ENCODE measurements at places on chromosomes 11 and 22.
A peak's percentile ranks its signal among the peaks of the same experiment; 100 is the strongest.

GRCh38 chr11:44524751-44525201 lies 40.7 kb upstream of the CD82 start:
- peaks cover 12% of the 10 kb centered on the region for H3K27me3 ChIP-seq
- H3K36me3 ChIP-seq: no peaks in the 10 kb centered on the region
- DNase-seq: no peak

- DNase-seq: no peak
- H3K4me1 ChIP-seq: peaks cover 11% of the 10 kb centered on the region
Observed at GRCh38 chr11:8593455-8593854, 573 bp downstream of the STK33 start.

DNA sequence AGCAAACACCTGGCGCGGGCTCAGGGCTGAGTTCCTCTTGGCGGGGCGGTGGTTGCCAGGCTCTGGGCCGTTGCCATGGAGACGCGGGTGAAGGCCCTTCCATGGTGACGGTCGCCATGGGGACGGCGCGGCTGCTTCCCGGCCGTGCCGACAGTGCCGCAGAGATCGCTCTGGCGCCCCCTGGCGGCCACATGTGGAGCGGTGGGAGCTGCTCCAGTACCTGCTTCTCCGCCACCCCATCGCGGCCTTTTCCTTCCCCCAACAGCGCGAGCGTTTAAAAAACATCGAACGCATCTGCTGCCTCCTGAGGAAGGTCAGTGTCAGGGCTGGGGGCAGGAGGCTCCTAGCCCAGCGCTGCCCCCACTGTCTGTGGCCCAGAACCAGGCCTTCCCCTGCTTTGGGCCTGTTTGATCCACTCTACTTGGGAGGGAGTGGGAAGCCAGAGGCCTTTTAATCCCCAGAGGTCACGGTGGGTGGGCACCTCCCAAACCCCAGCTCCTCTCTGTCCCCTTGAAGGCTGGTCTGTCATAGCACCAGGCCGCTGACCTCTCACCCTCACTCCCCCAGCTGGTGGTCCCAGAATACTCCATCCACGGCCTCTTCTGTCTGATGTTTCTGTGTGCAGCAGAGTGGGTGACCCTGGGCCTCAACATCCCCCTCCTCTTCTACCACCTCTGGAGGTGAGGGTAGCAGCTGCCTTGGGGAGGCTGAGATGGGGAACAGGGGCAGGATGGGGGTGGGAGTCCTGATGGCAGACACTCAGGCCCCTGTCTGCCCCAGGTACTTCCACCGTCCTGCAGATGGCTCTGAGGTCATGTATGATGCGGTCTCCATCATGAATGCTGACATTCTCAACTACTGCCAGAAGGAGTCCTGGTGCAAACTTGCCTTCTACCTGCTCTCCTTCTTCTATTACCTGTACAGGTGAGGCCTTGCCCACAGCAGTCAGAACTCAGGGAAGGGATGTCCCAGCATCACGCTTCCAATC lies 4.8 kb downstream of the CNIH2 start:
- peaks cover 7% of the 10 kb centered on the region for H3K27me3 ChIP-seq
- H3K4me3 ChIP-seq: no peak overlapping the region
- peak overlapping the region; percentile 69 for H3K27ac ChIP-seq
- peak; percentile 99 for DNase-seq

GRCh38 chr11:134503100-134503499 lies 91.1 kb upstream of the B3GAT1 start:
- no peaks in the 10 kb centered on the region for H3K27me3 ChIP-seq
- H3K4me1 ChIP-seq: no peaks in the 10 kb centered on the region
- no peak for DNase-seq
- no peak overlapping the region for H3K4me3 ChIP-seq

Measured in activated CD8-positive, alpha-beta T cell treated with anti-CD3 and anti-CD28 coated beads, Interleukin-2, amount 10 ng/mL, durations not matched to agents 7 days and 5 days (primary cell).